ENCODE measurements at places on chromosomes 11 and 22.

DNA sequence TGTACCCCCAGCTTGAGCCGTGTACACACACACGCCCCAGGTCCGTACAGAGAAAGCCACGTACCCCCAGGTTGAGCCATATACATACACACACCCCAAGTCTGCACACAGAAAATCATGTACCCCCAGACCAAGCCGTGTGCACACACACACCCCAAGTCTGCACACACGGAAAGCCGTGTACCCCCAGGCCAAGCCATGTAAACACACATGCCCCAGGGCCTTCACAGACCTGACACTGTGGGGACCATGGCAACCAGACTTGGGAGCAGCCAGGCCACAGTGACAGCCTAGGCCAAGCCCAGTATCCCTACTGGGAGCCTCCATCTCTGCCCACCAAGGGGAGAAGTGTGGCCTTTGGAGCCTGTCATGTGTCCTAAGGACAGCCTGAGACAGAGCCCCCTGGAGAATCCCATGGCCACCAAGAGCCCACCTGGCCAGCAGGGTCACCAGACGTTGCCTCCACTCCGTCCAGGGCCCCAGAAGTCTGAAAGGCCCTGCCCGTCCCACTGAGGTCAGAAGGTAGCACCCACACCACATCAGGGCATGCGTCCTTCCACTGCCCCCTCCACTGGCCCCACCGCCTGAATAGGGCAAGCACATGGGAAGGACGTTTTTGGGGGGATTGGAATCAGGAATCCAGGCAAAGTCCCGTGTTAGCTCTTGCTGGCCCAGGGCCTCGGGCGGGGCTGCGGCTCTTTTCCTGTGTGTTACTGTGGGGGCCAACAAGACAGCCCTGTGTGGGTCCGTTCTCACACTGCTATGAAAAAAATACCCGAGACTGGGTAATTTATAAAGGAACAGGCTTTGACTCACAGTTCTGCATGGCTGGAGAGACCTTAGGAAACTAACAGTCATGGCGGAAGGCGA is 636.7 kb downstream of the TBC1D22A start:
- no peak for DNase-seq

- DNase-seq, result no peak
Observed at GRCh38 chr11:104547996-104548661, 350.1 kb downstream of the CASP12 start.

- DNase-seq, result no peak
Observed at GRCh38 chr11:116073854-116074837, 569.9 kb upstream of the CADM1 start.

- no peak for DNase-seq
Observed at GRCh38 chr11:19790831-19791552, 78.4 kb downstream of the NAV2 start.

DNA sequence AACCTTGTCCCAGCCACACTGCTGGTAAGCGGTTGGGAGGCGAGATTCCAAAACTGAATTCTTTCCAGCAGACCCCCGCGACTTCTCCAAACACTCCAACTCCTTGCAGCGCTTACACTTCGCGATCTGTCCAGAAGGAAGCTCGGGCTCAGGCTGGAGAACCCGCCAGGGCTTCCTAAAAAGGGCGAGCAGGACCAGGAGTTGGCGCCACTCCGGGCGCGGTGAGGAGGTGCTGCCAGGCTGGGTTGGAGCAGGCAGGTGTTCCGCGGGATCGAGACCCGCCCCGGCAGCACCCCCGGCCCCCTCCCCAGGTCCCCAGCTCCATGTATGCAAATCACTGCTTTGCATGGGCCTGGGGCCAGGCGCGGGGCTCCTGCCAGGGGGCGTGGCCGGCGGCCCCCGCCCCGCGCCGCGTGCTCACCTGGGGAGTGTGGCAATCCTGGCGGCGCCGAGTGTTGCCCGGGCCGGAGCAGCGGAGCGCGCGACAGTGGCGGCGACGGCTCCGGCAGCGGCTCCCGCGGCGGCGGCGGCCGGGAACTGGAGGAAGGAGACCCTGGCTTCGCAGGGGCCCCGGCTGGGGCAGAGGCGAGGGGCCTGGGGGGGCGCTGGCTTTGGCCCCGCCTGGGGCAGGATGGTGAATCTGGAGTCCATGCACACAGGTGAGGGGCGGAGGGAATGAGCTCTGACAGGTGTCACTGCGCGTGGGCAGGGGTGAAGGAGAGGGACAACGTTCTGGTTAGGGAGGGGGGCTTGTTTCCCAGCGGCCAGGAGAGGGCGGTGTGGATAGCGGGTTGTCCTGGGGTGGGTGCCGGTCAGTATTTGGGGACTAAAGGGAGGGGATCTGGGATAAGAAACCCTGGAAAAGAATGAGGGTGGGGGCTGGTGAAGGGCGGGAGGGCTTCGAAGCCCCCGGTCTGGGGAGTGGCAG is at the start of gene POU2F3:
Gene POU2F3, plus strand, starts transcription at position 428 of the 928 bp plus-strand sequence. Its CDS starts 204 bp downstream, at position 632.
- no peak for DNase-seq

GRCh38 chr11:102467080-102467708 is 14.6 kb upstream of the TMEM123 start:
- no peak for DNase-seq

Measured in central memory CD4-positive, alpha-beta T cell (primary cell).